ENCODE measurements at places on chromosomes 5 and 9.

GRCh38 chr9:87149799-87150198 lies 202.5 kb upstream of the GAS1 start:
- no peak for DNase-seq

GRCh38 chr5:57434227-57434640 lies 48.4 kb downstream of the ACTBL2 start:
- DNase-seq = no peak

DNA sequence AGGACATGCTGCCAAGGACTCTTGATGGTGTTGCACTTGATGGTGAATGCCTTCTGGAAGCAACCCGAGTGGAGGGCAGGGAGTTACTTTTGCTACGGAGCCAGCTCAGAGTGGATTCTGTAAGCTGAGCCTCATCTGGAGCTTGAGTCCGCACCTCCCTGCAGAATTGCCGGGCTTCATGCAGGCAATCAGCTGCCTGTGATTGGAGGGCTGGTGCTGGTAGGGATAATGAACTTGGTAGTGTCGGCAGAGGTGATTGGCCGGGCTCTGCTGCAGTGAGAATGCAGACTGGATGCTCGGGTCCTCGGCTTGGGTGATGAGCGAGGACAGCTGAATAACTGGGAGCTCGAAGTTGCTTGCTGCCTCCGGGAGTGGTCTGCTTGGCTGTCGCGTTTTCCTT lies 23.1 kb downstream of the SLC25A25 start:
- peak; percentile 87 for DNase-seq

DNA sequence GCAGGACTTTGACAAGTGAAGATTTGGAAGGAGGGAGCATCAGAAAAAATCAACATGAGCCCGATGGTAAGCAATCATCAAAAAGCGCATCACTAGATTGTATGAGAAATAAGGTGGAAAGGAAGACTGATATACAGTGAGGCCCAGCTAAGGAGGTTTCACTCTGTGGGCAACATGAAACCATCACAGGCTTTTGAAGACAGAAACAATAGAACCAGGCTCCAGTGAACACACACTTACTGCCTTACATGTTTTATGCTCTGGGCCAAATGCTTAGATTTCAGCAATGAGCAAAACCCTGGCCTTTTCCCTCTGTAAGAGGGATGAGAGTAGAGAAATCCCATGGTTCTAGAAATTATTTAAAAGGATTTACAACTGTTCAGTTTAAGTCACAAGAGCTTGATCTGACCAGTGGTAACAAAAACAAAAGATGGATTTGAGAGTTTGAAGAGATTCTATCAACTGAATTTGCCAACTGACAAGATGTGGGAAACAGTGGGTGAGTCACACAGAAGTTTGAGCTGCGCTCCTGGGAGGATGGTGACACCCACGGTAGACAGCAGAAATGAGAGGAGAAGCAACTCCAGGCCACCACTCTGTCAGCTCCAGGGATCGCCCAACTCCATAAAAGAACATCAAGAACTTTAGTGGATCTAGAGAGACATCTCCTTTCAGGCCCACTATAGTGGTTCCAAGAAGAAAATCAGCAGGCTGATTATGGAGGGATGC lies 261.8 kb downstream of the MCTP1 start:
- DNase-seq = no peak

GRCh38 chr5:170120576-170120975 lies 14.9 kb downstream of the FOXI1 start:
- no peak for DNase-seq

DNA sequence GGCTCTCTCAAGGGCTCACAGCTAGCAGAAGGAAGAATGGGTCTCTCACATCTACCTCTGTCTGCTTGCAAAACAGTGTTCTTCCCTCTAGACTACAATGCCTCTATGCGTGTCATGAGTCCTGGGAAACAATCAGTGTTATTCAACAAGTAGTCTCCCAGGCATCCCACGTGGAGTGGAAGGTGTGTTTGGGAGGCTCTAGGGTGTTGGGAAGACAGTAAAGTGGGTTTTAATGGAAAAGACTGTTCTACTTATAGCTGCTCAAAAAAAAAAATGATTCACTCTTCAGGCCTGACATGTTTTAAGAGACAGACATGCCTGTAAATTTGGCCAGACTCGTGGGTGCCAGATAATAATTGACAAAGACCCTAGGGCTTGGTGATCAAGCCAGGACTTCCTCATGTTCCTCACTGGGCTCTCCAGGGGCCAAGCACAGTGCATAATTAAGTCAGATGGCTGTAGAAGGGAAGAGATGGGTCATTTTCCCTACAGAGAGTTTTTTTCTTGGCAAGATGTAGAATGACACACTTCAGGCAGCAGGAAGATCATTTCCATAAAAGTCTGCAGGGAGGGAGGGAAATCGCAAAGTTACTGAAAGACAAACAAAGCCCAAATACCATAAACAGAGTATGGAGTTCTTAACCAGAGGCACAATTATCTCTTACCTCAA lies 246.4 kb downstream of the ACTL7B start:
- no peak for DNase-seq

DNA sequence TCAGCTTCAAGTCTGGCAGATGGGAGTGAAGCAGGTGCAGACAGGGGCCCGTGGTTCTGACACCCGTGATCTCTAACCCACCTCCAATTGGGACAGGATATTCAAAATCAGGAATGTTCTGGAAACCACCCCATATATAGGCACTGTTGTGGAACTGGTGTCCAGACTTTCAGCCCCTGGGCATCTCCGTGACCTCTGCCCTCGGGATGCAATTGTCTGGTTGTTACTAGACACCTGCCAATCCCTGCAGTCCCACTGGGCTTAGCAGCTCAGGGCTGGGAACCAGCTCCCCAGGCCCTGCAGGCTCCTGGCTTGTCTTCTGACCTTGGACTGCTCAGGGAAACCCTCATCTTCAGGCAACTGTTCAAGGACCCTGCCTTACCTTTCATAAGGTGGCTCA lies 38.8 kb downstream of the NTNG2 start:
- DNase-seq = no peak

GRCh38 chr5:149979896-149980295 lies 19.3 kb downstream of the SLC26A2 start:
- no peak for DNase-seq

- no peak for DNase-seq
Observed at GRCh38 chr5:19241690-19242089, 746.3 kb downstream of the CDH18 start.

DNA sequence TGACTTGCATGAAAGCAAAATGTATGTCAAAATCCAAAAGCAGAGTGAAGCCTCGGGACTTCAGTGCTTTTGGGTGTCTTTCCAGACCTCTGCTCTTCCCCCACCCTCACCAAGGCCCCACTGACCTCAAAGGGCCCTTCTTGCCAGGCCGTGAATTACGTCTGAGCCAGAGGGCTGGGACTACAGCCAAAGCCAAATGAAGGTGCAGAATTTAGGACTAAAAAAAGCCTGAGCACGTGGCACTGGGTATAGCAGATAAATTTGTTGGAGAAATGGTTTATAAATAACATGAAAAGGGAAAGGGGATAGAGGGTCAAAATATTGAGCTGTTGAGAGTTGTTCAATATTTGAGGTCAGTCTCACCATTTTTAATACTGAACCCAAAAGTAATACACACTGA lies 163.4 kb downstream of the GHR start:
- DNase-seq = no peak

DNA sequence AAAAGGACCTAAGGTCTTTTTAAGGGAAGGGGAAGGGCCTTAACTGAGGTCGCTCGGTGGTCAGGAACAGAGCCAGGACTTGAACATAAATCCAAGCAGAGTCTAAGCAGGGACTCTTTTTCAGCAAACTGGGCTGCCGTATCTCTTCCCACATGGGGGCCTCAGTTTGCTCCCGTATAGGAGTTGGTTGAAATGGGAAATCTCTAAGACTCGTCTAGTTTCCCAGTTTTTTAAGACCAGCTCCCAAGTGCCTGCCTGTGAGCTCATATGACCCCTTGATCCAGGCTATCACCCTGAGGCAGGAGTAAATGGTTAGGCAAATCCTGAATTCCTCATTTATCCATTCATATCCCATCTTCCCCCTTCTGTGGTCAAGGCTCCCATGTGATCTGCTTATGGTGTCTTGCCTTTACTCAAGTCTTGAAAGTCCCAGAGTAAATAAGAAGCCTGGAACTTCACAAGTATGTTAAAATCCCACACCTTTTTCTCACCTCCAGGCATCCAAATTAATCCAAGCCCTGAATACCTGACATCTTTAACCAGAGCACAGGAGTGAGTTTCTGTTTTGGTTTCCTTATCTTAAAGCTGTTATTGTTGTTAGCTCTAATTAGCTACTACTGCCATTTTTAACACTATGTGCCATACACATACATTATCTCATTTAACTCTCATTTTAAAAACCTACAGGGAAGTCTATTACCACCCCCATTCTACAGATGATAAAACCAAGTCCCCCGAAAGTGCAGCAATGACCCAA lies 3.0 kb downstream of the ARSI start:
- DNase-seq = no peak

- no peak for DNase-seq
Observed at GRCh38 chr5:128572051-128572929, 34.2 kb upstream of the FBN2 start.

GRCh38 chr5:176189857-176190256 lies 48.4 kb upstream of the SIMC1 start:
- no peak for DNase-seq

GRCh38 chr9:9973062-9973461 lies 639.7 kb downstream of the PTPRD start:
- no peak for DNase-seq

DNA sequence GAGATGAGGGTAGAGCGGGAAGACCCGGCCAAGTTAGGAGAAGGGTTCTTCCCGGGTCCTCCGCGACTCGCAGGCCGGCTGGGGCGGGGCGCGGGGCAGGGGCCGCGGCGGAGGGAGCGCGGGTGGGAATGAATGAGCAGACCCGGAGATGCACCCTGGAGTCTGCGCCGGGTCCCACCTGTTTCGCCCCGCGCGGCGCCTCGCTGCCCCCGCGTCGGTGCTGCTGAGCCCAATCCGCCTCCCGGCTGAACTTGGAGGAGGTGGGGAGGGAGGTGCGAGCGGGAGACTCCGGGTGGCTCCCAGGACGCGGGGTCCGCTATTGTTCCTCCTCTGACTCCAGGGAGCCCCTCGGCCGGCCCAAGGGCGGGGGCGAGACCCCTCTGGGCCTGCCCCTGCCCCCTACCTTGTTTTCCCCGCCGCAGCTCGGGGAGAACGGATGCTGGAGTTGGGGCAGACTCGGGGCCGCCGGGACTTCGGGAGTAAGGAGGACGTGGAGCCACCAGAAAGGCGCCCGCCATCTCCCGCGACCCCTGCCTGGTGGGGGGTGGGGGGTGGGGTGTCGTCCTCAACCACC lies 659 bp downstream of the RAI14 start:
- DNase-seq = peak; percentile 37

- no peak for DNase-seq
Observed at GRCh38 chr9:111068771-111069170, 30.5 kb upstream of the LPAR1 start.

Data from hippocampal formation (tissue), 2 donors.